ENCODE measurements at places on chromosomes 1 and 21.

DNA sequence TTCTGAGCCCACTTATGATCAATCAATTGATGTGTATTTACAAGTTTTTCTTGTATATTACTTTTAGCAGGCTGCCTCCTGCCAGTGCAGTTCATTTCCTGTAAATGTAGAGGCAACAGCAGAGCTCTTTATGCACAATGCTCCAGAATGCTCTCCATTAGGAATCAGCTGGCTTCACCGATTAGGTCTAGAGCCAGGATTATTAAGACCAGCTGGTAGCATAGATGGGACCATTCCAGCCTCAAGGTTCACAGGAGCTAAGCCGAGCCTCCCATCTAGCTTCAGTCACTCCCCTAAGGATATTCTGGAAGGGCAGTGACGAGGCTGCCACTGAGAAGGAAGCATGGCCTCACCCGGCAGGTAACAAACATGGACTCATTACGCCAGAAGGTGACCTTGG, 36.8 kb downstream of the DHRS3 start:
- DNase-seq, result no peak

GRCh38 chr1:40977716-40978115, 1.8 kb upstream of the CTPS1 start:
- DNase-seq, result no peak

- peak; percentile 46 for DNase-seq
Measured at GRCh38 chr1:116345843-116346242, 27.2 kb upstream of the ATP1A1 start.

- no peak for DNase-seq
Measured at GRCh38 chr1:53918343-53918742, 24.4 kb downstream of the DIO1 start.

GRCh38 chr1:61056573-61057439, 25.6 kb upstream of the NFIA start:
- DNase-seq, result no peak

DNA sequence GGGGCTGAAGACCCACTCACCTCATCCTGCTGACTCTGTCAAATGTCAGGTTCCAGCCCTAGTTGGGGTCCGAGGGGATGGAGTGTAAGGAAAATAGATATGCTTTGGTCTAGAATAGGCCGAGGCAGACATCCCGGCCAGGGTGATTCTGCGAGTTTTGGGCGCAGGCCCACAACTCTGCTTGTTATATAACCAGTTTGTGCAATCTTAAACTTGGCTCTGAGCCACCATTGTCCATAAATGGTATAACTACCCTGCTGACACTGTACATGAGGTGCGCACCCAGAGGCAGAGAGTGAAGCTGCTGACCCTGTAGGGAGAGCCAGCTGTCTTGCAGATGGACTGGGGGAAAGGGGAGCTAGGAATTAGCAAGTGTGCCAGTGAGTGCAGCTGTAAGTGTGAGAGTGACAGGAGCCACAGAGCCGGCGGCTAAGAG, 1388.8 kb downstream of the AMY1C start:
- no peak for DNase-seq

GRCh38 chr1:53393325-53393792, 65.5 kb upstream of the LRP8 start:
- peak; percentile 74 for DNase-seq

GRCh38 chr1:223738465-223739365, 26.4 kb downstream of the CAPN2 start:
- DNase-seq, result no peak

DNA sequence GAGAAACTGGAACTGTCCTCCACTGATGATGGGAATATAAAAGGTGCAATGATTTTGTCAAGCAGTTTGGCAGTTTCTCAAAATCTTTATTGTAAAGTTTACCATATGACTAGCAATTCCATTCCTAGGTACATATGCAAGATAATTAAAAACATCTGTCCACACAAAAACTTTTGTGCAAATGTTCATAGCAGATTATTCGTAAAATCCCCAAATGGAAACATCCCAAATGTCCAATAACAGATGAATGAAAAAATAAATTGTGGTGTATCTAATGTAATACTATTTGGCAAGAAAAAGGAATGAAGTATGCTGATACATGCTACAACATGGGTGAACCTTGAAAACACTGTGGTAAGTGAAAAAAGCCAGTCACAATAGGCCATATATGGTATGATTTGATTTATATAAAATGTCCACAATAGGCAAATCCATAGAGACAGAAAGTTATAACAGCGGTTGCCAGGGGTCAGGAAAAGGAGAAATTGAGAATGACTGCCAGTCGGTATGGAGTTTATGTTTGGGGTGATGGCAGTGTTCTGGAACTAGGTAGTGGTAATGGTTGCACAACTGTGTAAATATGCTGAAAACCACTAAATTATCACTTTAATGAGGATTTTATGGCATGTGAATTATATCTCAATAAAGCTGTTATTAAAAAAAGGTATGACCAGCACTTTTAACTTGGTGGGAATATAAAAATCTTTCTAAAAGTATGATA, 81.7 kb upstream of the BEND5 start:
- no peak for DNase-seq

- no peak for DNase-seq
Measured at GRCh38 chr1:229158341-229158921, 112.5 kb upstream of the RAB4A start.

DNA sequence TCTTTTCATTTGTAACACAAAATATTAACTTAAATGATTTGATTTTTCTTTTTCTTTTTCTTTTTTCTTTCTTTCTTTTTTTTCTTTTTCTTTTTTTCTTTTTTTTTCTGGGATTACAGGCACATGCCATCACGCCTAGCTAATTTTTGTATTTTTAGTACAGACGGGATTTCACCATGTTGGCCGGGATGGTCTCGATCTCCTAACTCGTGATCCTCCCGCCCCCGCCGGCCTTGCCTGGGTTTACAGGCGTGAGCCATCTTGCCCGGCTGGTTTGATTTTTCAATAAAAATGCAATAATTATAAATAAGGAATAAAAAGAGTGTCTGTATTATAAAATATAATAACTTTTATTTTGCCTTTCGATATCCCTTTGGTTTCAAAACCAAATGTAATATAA, 146.7 kb upstream of the RGS18 start:
- DNase-seq, result no peak

DNA sequence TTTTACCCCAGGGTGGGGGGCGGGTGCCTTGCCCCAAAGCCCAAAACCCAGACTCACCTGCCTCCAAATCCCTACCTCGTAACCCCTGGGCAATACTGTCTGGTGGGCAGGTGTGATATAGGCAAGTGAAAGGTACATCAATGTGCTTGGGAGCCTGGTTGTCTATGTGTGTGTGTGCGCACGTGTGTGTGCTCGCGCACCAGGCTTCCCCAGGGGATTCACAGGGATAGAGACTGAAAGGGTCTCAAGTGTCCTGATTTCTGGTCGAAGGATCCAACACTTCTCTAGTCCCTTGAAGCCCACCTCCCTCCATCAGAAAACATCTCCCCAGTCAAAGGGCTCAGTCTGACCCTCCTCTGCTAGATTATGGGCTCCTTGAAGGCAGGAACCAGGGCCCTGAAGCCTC, 28.9 kb upstream of the EPB41 start:
- DNase-seq, result no peak

- DNase-seq, result no peak
Measured at GRCh38 chr1:208829595-208829994, 585.4 kb upstream of the PLXNA2 start.

- DNase-seq, result no peak
Measured at GRCh38 chr1:44860891-44861425, 17.9 kb upstream of the PTCH2 start.

DNA sequence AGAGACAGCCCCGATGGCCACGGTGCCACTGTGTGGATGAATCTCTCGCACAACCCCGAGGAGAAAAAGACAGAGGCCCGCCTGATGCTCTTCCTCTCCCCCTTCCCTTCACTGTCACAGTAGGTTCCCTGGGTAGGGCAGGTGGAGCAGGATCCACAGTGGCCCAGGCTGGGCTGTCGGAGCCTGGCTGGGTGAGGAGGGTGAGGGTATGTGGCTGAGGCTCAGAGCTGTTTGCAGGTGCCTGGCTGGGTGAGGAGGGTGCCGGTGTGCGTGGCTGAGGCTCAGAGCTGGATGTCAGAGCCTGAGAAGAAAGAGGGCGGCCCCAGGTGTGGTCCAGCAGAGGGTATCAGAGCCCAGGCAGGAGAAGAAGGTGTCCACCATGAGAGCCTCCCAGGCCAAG, 2.7 kb downstream of the CFAP74 start:
- DNase-seq, result no peak

- DNase-seq, result no peak
Measured at GRCh38 chr1:61079296-61079897, 3.0 kb upstream of the NFIA start.

DNA sequence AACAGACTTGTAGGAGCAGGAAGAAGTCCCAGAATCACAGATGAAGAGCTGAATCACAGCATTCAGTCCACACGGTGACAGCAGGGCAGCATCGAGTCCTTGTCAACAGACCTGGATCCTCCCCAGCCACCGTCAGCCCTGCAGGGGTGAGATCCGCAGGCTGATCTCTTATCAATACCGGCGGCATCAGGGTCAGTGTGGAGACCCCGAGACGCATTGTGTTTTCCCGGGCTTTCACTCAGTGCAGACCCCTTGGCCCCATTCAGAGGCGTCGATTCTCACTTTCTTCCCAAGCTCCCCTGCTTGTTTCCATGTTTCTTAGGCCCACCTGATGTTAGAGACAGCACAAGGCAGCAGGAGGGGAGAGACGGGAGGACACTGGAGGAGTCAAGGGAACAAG, 609.6 kb downstream of the PTPRU start:
- no peak for DNase-seq

- DNase-seq, result no peak
Measured at GRCh38 chr1:190476321-190476720, 1.3 kb downstream of the BRINP3 start.

DNA sequence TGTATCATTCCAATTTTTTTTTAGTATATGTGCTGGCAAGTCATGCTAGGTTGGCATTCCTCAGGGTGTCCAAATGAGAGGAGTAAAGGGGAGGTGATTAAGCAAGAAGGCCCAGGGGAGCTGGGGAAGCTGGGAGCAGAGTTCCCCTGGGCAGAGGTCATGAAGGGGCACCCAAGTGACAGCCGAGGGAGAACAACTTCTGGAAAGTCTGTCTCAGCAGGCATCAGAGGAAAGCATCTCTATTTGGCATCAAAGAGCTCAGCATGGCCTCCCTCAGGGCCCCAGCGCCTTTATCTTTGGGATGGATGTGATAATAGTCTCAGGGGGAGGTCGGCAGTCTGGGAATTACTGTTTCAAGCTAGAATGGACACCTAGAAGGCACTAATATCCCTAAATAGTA, 5.0 kb upstream of the ENO1 start:
- DNase-seq, result no peak

DNA sequence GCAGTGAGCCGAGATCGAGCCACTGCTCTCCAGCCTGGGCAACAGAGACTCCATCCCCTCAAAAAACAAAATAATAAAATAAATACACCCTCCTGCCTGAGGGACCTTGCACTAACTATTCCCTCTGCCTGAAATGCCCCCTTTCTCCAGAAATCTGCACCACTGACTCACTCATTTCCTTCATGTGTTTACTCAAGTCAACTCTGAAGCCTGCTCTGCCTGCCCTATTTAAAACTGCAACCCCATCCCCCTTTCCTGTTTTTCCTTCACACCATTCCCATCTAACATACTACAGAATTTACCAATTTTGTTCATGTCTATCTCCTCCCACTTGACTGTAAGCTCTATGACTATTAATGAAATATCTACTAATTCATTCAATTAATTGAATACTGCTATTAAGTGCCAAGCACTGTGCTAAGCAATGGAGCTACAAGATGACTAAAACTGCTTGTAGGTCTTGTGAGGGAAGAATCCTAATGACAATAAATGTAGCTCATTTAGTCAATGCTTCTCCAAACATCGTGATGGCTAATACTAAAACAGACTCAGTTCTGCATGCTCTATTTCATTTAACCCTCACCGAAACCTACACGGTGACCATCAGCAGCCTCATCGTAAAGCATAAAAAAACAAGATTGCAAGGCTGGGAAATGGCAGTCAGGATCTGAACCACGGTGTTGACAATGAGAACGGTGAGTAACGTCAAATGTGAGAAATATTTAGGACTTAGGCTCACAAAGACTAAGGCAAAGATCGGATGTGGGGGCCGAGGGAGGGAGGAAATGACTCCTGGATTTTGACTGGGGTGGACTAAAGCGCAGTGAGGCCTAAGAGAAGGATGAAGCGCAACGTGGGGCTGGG, 749 bp upstream of the TMEM39B start:
- DNase-seq, result no peak

DNA sequence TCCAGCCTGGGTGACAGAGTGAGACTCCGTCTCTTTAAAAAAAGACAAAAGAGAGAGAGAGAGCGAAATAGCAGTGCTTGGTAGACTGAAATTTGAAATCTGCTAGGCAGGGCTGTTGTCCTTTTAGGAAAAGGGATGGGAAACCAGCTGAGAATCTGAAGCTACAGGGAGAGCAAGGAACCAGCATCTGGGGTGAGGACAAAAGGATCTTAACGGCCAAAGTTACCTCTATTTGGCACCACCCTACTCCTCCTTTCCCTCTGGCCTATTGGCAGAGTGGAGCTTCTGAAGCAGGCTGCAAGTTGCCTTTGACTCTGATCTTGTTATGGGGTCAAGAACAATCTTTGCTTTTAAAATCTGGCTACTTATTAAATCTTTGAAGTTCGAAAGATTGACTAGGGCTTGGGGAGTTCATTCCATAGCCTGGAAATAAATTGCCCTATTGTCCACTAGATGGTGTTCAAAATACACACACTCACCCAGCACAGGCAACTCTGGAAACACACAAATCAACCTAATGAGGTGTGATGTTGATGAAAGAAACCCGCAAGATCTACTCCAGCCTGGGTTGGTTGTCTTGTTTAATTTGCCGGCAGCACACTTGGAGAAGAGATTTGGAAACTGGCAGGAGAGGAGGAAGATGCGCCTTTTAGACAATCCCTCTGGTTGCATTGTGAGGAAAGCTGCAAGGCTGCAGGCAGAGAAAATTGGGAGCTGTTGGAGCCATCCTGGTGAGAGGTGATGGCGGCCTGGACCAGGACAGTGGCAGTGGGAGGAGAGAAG, 16.5 kb upstream of the PARP1 start:
- no peak for DNase-seq

- no peak for DNase-seq
Measured at GRCh38 chr21:34004974-34005373, 68.4 kb upstream of the MRPS6 start.

- no peak for DNase-seq
Measured at GRCh38 chr1:67611846-67612245, 73.2 kb upstream of the GADD45A start.

DNA sequence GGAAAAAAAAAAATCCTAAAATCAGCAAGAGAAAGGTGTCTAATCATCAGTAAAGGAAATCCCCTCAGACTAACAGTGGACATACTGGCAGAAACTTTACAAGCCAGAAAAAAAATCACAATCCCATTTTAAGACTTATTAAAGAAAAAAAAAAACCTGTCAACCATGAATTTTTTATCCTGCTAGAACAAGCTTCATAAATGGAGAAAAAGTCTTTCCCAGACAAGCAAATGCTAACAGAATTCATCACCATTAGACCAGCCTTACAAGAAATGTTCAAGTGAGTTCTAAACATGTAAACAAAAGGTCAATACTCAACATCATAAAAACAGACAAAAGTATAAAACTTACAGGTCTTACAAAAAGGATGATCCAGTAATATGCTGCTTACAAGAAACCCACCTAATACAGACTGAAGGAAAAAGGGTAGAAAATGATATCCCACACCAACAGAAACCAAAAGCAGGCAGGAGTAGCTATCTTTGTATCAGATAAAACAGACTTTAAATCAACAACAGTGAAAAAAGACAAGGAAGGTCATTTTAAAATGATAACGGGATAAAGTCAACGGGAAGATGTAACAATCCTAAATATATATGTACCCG, 129.6 kb downstream of the EVI5 start:
- no peak for DNase-seq
